ENCODE measurements at places on chromosomes 5 and 9. TPM values are rescaled to one million over a fixed set of nuclear protein-coding genes. Genes with fewer than 3 reads are reported as not detected.

KCNN2 gene
- total RNA-seq, result 0.50 TPM

NSG2 gene
- total RNA-seq, result not detected

EQTN gene
- not detected for total RNA-seq

SLC4A9 gene
- total RNA-seq, result not detected

NUTM2G gene
- not detected for total RNA-seq

ANKRD34B gene
- not detected for total RNA-seq

CXCL14 gene
- 0.26 TPM for total RNA-seq

ORM1 gene
- total RNA-seq, result not detected

Measured in fibroblast of lung (primary cell).